Activated T-helper 1 cell treated with Interleukin-2 at 50 U/mL for 16 hours (primary cell): ENCODE measurements at places on chromosomes 1 and 21.

GRCh38 chr21:34223376-34223775, 140.4 kb upstream of the KCNE2 start:
- DNase-seq, result no peak

GRCh38 chr1:230254265-230254664, 171.9 kb downstream of the PGBD5 start:
- DNase-seq, result no peak

DNA sequence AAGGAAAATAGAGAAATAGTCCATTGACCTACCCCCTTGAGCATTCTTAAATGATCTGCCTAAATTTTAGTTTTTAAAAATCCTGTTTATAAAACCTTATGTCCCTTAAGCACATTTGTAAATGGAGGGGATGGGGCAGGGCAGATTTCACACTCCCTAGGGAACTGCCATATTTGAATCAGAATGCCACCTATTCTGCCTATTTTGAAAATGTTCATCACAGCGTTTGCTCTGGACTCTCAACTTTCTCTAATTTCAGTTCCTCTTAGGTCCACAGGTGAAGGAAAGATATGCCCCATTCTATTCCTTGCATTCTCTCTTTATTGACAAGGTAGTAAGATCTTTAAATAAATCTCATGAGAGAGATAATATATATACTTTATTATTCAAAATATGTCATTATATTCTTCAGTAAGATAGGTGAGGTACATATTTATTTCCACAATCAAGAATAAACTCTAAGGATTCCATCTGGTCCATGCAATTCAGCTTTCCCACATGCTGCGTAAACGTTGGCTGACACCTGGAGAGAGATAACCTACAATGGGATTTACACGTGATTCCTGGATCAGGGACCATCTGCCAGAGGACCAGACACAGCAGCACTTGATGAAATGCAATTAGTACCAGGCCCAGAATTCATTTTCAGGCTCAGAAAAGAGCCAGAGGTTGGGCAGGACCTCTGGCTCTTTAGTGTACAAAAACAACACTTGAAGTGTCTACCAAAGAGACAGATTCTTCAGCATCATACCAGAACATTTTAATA, 1.2 kb upstream of the LPGAT1 start:
- DNase-seq, result no peak

DNA sequence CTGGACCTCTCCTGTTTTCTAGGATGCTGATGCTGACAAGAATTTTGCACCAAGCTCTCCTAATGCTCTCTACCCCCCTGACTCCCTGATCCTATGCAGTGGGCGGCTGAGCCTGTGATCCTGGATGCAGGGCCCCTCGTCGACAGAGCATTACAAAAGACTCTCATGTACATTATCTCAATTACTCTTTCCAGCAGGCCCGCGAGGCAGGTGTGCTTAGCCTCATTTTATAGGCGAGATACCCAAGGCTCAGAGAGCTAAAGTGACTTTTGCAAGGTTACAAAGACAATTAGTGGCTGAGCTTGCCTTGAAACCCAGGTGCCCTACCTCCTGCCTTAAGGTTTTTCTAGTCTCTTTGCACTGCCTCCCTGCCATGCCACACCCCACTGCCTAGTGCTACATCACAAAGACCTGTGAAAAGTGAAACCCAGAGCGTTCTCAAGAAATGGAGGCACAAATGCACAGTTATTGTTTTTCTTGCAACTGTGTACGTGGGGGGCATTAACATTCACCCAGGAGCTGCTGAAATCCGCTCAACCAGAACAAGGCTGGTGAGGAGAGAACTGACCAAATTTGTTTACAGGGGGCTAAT, 10.0 kb upstream of the C8A start:
- no peak for DNase-seq

DNA sequence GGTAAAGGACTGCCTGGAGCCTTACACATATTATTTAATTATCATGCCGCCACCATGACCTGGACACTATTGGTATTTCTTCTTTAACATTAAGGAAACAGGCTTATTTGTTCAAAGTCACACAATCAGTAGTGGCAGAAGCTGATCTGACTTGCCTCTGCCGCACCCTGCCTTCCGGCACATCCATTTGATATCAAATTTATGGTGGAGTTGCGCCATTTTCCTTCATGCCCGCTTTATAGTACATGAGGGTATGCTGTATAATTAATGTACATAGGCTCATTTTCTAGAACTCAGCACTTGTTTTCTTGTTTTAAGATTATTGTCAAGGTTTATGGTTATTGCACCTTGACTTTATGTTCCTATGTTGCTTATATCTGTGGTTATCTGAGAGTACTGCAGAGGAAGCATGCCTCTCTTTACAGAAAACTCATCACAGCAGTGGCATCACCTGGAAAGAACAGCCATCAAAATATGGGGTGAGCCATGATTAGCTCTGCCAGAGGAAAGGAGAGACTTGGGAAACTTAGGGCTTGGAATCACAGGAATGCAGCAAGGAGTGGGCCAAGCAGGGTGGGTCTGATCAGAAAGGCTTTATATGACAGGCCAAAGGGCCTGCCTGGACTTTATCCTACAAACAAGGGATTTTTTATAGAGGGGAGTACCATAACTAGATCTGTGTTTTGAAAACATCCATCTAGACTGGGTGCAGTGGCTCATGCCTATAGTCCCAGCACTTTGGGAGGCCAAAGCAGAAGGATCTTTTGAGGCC, 72.2 kb upstream of the GJB5 start:
- DNase-seq, result no peak

- no peak for DNase-seq
Observed at GRCh38 chr21:20030390-20030789, 967.8 kb upstream of the NCAM2 start.

- DNase-seq, result no peak
Observed at GRCh38 chr1:91278754-91279153, 125.9 kb downstream of the HFM1 start.

DNA sequence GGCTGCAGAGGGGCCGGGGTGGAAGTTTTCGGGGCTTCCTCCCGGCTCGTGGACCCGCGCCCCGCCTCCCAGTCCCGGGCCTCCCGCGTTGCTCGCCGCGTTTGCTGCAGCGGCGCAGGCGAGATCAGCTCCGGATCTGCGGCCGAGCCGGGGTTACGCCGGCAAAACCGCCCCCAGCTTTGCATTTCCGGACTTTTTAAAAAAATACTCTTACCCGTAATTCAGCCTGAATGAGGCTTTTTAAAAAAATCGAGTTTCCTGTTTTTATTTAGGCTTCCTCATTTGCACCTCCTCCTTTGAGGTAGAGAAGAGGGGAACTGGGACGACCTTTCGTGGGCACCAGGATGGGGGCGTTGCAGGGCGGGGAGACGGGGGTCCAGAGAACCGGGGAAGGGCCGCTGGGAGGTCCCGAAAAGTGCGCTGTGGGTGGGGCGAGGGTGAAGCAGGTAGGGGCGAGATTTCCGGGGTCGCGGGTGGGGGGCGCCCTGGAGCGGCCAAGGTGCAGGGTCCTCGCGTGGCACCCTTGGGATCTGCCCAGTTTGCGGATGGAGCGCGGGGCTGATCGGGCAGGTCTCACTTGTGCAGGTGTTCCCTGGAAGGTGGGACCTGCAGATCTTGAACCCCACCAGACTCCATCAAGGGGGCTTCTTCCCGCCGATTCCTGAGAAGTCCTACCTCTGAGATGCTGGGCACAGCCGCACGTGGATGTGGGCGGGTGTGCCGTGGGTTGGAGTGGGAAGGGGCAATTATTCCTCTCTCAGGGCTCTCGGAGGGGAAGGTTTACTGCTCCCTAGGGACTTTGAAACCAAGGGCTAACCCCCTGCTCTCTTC, 1.1 kb downstream of the PIK3CD start:
- peak; percentile 67 for DNase-seq

DNA sequence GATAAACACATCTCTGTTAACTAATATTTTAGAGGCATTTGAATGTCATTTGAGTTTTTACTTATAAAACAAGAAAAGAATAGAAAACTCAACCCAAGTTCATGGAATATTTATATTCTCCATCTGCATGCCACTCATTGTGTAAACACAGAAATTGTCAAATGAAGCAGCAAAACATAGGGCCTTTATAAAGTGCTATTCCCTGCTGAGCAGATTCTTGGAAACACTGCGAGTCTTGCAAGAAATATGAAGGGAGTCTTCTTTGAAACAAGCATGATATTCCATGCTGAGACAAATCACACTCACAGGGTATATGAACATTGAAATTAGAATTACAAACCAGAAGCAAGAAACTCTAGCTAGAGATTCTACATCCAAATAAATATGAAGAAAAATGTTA, 655.8 kb downstream of the BRINP3 start:
- no peak for DNase-seq

DNA sequence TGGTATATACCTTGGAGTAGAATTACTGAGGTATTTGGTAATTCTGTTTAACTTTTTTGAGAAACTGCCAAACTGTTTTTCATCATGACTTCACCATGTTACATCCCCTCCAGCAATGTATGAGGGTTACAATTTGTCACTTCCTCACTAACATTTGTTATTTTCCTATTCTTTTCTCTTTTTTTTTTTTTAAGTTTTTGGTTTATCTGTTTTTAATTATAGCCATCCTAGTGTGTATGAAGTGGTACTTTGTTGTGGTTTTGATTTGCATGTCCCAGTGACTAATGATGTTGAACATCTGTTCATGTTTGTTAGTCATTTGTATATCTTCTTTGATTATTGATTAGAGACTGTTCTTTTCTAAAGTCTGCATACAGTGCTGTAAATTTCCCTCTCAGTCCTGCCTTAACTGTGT, 147.3 kb downstream of the HS2ST1 start:
- DNase-seq, result no peak

GRCh38 chr1:85277802-85278201, 1.4 kb upstream of the BCL10 start:
- no peak for DNase-seq

DNA sequence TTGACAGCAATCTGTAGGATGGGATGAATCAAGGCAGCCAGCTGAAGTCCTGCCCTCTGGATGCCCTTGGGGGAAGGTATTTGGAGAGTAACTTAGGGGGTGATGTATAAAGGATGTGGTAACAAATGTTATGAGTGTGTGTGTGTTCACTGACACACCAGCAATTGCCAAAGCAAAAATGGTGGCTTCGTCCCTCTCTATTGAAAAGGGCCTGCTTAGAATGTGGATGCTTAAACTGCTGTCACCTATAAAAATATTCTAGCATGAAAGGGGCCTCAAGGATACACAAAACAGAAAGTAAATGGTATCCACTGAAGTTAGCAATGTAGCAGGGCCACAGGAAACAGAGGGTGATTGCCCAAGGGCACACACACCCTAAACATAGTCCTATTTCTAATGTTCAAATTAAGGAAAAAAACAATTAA, 15.1 kb upstream of the AIM2 start:
- no peak for DNase-seq

DNA sequence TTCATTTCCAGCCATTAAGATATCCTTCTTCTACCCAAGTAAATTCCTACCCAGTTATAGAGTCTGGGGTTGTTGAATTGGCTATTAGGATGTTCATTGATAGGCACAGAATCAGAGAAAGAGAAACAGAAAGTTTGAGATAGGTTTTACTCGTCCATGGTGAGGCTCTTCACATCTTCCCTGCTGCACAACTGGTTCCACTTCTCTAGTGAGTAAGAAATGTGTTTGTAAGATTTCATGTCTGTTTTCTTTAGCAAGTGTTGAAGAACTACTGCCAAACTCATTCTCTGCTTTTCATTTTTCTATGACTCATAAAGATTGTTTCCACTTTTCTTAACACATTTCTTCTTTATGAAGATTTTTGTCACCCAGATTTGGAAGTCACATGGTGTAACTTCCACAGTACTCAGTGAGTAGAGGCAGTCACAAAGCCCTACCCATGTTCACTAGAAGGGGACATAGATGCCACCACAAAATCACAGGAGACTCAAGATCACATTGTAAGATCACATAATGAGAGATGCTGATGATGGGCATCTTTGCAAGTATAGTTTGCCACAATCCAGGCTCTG, 152.3 kb downstream of the SNX7 start:
- DNase-seq, result no peak

DNA sequence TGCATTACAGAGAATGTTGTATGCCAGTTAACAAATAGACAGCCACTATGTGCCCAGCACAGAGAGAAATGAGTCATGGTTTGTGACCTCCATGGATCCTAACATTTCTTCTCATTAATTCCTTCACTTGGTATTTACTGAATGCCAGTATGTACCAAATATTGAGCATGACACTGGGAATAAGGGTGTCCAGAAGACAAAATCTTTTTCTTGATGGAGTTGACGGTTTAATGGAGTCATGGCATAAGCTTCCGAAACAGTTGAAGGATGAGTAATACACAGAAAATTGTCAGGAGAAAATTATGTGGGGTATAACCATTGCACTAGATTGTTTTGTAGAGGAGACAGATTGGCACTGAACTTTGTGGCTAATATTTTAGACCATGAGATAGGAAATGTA, 36.9 kb downstream of the PTGFR start:
- no peak for DNase-seq

- peak; percentile 9 for DNase-seq
Observed at GRCh38 chr1:162854245-162854882, 6.6 kb downstream of the CCDC190 start.

- DNase-seq, result no peak
Observed at GRCh38 chr1:19622204-19622603, 21.9 kb upstream of the NBL1 start.

GRCh38 chr1:149844650-149845255, 54.6 kb upstream of the BOLA1 start:
- no peak for DNase-seq

DNA sequence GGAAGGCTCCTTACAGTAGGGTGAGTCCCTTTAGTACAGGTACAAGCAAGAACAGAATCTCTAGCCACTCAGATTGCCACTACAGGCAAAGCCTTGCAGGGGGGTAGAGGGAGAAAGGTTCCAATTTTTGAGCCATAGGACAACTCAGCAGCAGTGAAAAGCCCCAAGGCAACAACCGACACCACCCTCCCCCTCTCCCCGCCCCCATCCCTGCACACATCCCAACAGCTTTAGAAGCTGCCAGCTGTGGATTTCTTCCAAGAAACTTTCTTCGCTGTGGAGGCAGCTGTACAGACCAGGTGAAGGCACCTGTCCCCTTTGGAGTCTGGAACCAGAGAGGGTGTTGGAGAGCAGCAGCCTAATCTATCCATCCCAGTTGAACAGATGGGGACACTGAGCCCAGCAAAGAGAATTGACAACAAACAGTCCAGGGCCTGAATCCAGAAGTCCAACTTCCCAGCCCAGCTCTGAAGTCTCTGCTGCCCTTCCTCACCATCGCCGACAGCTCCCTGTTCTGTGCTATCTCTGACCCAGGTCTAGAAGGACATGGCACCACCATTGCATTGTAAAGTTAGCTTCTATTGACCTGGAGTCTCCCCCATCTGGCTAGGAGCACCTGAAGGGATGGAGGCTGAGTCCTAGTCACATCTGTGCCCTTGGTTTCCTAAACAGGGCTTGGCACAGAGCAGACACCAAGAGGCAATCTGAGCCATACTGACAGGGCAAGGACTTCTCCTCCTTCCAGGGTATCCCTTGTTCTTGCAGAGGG, 2.2 kb downstream of the TENT5B start:
- DNase-seq, result no peak
